ENCODE measurements at places on chromosomes 6 and 20.
A peak's percentile ranks its signal among the peaks of the same experiment; 100 is the strongest.

DNA sequence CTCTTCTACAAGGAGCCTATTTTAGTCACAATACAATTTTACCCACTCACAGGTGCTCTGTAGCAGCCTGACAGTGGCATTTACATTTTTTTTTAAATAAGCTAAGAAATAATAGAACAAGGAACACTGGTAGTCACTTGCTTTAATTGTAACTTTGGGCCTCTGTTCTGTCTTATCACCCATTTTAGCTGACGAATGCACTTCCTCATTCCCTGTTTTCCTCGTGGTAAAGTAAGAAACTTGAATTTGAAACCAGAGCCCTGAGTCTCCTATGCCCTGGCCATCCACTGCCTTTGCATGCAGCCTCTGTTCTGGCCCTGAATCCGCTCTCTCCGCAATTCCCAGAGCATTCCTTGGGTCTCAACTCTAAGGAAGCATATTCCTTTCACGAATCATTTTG lies 550.6 kb downstream of the PTPRT start:
- DNase-seq: no peak

GRCh38 chr20:50919567-50919966 lies 11.7 kb downstream of the ADNP start:
- no peak for DNase-seq

DNA sequence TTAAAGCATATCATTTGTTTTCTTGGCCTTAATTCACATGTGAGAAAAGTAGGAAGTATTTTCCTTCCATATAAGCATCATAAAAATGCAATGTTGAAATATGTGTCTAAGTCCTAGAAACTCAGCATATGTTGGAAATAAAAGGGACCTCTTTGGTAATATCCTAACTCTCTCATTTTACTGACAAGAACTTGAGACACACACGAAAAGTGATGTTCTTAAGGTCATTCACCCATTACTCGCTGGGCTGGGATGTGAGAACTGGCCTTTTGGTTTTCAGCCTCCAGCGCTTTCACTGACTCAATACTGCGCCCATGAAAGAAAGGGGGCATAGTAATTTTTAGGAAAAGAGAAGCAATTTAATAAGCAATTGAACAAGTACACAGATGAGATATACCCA lies 153.5 kb upstream of the SCGN start:
- no peak for DNase-seq

- no peak for DNase-seq
Measured at GRCh38 chr6:93420163-93420795, 920 bp upstream of the EPHA7 start.

GRCh38 chr6:79079561-79080041 lies 1.5 kb upstream of the PHIP start:
- no peak for DNase-seq

GRCh38 chr6:137843211-137843610 lies 23.8 kb upstream of the TNFAIP3 start:
- no peak for DNase-seq

GRCh38 chr20:43590036-43590391 lies 723 bp upstream of the IFT52 start:
- no peak for DNase-seq

- no peak for DNase-seq
Measured at GRCh38 chr20:49310705-49311104, 32.8 kb upstream of the ZNFX1 start.

DNA sequence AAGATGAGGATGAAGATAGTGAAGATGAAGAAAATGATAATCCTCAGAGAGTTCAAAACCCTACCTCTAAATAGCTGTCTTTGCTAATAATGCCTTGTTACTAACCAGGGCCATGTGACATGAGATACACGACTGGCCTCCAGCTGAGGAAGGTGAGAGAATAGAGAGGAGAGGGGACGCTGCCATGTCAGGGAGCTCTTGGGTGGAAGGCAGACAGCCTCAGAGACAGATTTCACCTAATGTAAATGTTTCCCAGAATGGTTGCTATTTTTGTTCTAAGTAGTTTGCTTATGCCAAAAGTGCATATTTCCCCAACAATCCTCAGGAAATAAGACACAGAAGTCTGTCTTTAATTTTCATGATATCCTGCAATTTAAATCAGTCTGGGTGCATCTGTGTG lies 138.4 kb downstream of the ELOVL4 start:
- DNase-seq: no peak

- no peak for DNase-seq
Measured at GRCh38 chr6:167699141-167699931, 127.4 kb upstream of the AFDN start.

GRCh38 chr6:33029328-33030184 lies 20.2 kb upstream of the HLA-DOA start:
- DNase-seq: no peak

- no peak for DNase-seq
Measured at GRCh38 chr6:129055796-129056195, 172.9 kb downstream of the LAMA2 start.

GRCh38 chr6:74597840-74598239 lies 608.0 kb downstream of the COL12A1 start:
- DNase-seq: no peak

GRCh38 chr6:7803214-7803613 lies 77.3 kb downstream of the BMP6 start:
- no peak for DNase-seq

DNA sequence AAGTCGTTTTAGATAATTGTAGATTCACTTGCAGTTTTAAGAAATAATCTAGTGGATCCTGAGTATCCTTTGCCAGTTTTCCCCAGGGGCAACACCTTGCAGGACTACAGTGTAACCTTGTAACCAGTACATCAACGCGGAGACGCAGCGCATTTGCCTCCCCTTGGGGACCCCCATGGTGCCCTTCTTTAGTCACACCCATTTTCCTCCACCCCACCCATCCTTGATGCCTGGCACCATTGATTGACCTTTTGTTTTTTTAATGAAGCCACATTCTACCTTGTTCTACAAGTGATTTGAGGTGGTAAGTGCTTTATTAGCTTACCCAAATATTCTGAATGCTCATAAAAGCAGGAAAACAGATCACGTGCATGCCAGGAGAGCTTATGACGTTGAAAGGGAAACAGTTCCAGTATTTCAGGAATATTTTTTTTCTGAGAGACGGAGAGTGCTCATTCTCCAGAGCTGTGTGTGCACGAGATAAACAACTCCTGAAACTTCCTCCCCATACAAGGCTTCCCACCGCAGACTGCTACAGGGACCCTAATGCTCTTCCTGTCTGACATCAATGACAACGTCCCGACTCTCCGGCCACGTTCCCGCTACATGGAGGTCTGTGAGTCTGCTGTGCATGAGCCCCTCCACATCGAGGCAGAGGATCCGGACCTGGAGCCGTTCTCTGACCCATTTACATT lies 35.7 kb downstream of the CDH26 start:
- DNase-seq: no peak

DNA sequence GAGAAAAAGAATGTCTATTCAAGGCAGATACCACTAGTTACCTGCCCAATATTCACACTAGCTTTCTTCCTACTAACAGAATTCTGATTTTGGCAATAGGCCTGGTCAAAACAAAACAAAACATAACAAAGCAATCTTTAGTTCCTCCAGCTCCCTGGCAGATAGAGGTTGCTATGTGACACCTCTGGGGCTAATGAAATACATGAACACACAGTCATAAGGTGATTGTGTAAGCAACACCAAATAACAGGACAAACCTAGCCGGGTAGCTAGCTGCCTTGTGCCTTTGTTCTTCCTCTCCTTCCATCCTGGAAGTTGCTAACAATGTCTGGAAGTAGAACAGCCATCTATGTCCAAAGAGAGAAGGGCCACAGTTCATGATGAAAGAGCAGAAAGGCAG lies 6.0 kb upstream of the HMGN3 start:
- DNase-seq: no peak

GRCh38 chr20:64261138-64261537 lies 5.6 kb downstream of the PCMTD2 start:
- DNase-seq: peak; percentile 44

DNA sequence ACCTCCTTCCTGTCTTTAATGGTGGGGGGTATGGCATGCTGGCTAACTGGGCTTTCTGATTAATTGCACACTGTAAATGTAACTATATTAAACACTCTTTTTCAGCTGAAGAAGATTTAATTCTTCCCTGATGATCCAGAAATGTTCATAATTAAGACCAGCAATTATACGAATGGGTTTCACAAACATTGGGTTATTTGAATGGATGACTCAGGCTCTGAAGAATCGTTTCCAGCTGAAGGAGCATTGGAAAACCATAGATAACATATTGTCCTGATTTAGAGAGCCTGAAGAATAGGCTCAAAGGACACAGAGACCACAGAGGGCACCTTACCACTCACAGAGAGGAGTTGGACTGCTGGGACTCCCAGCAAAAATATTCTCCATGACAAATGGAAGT lies 130.7 kb upstream of the SSTR4 start:
- peak; percentile 30 for DNase-seq

Measured in AG09319 (cell line).